ENCODE measurements at places on chromosomes 3 and 15. TPM values are rescaled to one million over a fixed set of nuclear protein-coding genes. Genes with fewer than 3 reads are reported as not detected.

GRCh38 chr3:192933779-192934460 lies 16.3 kb upstream of the MB21D2 start:
- DNase-seq = no peak

CDC25A gene
- total RNA-seq = 30.8 TPM

- no peak for DNase-seq
Observed at GRCh38 chr15:52464478-52464877, 64.2 kb downstream of the MYO5A start.

DNA sequence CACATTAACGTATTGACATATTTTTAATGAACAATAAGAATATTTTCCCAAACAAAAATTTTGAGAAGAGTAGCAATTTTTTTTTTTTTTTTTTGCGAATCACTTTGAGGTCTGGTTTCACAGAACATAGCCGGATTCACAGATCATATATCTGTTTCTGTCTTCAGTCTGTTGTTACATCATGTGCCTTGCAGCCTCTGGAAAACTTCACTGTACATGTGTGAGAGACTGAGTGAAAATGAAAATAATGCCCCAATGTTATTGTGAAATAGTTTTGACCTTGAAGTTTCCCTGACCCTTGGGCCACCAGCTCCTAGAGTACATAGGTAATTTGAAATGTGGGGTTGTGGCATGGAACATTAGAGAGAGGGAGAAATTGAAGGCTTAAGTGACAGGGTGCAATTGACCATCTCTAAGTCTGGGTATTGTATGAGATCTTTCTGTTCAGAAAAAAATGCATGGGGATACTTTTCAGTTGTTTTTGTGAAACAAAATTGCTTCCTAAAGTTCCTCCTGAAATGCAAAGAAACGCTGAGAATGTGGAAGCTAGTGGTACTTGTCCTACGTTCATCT lies 14.0 kb downstream of the ITPR1 start:
- no peak for DNase-seq

GRCh38 chr3:194422188-194422587 lies 23.1 kb upstream of the GP5 start:
- no peak for DNase-seq

DNA sequence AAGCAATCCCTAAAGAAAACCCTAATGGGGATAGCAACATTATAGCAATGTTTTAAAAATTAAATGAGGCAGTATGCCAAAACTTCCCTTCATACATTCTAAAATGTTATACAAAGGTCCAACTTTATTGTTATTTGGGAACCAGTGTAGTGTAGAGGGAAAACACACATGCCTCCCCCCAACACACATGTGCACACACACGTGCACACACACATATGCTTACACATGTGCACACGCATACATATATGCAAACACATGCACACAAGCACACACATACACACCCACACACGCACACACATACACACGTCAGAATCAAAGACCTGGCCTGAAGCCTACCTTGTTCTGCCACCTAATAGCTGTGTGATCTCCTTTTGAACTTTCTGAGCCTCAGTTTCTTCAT lies 83.3 kb downstream of the SCN11A start:
- no peak for DNase-seq

SLC15A2 gene
- 0.40 TPM for total RNA-seq

DNA sequence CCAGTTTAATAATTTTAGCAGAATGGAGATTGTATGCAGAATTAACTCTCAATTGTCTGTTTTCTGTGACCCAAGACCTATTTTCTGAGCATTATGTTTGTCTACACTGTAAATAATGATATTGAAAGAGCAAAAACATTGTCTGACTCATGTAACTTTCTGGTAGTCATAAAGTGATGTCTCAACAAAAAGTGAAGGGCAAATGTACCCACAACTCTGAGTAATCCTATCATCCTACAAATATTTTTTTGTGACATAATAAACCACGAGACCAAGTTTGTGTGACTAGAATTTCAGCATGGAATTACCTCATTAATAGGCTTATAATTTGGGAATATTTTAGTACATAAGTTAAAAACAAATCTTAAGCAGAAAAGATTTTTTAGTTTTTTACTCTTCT lies 15.4 kb upstream of the ABHD10 start:
- DNase-seq = no peak

DNA sequence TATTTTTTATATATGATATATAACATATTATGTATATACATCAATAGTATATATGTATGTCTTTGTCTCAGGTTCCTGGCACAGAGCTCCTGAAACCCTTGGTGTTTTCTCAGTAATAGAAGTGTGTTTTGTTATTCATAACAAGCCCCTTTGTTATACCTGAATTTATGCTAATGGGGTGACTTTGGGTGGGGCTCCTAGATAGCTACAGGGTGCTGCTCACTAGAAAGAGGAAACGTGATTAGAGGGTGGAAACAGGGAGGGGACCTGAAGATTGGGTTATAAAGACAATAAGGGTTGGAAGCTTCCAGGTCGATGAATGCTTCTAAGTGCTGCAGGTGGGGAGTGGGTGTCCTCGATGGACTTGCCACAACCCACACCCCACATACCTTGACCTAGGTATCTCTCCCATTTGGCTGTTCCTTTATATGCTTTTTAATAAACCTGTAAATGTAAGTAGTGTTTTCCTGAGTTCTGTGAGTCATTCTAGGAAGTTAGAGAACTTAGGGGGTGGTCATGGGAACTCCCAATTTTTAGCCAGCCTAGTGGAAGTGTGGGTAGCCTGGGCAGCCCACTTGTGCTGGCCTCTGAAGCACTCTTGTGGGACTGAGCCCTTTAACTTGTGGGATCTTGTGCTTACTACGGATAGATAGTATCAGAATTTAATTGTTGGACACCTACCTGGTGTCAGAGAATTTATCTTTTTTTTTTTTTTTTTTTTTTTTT lies 36.9 kb upstream of the C15orf39 start:
- DNase-seq = no peak

SLC35A5 gene
- total RNA-seq = 14.1 TPM

DNA sequence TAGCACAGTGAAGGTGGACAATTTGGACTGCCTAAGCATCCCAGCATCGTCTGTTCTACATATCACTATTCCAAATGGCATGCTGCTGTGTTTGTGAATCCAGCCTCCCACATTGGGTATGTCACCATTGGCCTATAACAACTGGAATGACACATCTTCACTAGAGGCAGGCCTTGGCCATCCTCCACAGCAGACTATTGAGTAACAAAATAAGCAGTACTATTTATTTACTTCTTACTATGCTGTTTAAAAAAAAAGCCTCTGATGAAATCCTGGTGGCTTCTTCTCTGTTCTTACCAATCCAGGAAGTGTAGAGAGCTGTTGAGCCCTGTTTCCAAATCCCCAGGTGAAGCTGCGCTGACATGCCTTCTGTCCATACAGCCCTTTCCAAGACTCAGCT lies 30.6 kb upstream of the CERS3 start:
- DNase-seq = peak; percentile 4

DNA sequence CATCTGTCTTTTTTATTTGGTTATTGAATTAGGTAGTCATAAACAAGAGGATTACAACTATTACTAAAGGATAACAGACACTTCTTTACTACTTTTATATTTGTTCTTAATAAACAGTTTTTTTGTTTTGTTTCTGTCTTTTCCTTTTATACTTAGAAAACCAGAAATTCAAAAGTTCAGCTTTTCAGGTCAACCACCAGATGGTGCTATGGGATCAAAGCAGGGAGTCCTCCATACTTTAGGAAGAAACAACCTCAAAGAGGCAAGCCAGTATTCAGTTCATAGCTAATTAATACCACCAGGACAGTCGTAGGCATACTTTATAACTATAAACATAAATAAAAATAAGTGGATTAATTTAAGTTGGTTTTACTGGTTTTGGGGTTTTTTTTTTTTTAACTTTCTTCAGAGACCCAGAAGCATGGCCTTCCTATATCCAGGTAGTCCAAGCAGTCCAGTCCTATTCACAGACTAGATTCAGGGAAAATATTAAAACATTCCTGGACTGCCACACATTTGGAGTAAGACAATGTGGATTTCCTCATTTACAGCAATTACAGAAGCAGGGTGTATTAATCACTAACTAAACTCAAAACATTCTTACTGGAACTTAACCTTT lies 16.0 kb upstream of the EID1 start:
- DNase-seq = peak; percentile 23

DNA sequence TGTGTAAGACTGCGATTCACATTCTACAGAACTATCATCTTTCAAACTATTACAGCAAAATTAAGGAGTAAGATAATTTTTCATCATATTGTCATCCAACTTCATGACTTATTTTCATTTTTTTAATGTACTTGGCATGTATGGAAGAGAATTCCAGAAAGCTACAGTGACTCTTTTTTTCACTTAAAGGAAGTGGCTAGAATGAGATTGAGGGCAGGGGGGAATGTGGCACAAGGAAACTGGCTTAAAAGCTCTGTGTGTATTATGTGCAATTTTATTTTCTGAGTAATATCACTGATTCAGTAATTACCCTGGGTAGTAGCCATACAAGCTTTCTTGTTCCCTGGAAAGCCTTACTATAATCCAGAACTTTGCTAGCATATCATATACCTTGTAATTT lies 94.6 kb downstream of the FILIP1L start:
- DNase-seq = no peak

- no peak for DNase-seq
Observed at GRCh38 chr15:90903733-90904536, 833 bp downstream of the MAN2A2 start.

FEZF2 gene
- not detected for total RNA-seq
